ENCODE measurements at places on chromosomes 13 and 19. TPM values are rescaled to one million over a fixed set of nuclear protein-coding genes. Genes with fewer than 3 reads are reported as not detected.

The HIF3A gene
- total RNA-seq, result 85.5 TPM

The TMTC4 gene
- 16.3 TPM for total RNA-seq

The ZNF726 gene
- total RNA-seq, result 4.7 TPM

The PTGIR gene
- total RNA-seq, result 13.2 TPM

The GRIN3B gene
- 2.6 TPM for total RNA-seq

Measured in lung (tissue), 17 donors.